ENCODE measurements at places on chromosomes 1 and 21. TPM values are rescaled to one million over a fixed set of nuclear protein-coding genes. Genes with fewer than 3 reads are reported as not detected.
A peak's percentile ranks its signal among the peaks of the same experiment; 100 is the strongest.

- no peak for DNase-seq
Observed at GRCh38 chr1:232162001-232162400, 467.9 kb downstream of the SIPA1L2 start.

DNA sequence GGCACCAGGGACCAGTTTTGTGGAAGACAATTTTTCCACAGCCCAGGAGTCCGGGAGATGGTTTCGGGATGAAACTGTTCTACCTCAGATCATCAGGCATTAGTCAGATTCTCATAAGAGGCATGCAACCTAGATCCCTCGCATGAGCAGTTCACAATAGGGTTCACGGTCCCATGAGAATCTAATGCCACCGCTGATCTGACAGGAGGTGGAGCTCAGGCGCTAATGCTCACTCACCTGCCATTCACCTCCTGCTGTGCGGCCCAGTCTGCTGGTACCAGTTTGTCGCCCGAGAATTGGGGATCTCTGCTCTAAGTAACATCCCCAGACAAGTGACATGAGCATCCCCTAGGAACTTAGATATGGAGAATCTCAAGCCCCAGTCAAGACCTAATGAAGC lies 180.7 kb downstream of the COQ8A start:
- no peak for DNase-seq

DNA sequence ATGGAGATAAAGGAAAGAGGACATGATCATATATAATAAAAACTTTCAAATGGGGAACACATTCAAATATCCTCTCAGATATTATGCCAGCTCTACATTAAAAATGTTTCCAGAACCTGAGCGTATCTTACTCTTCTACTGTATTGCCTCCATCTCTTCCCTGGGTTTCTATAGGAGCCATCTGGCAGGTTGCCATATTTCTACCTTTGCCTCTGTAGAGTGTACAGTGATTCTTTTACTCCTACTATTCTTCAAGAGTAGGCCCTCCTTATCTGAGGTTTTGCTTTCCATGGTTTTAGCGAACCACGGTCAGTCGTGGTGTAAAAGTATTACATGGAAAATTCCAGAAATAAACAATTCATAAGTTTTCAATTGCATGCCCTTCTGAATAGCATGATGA lies 259.5 kb downstream of the GRIK1 start:
- DNase-seq = no peak

- DNase-seq = no peak
Observed at GRCh38 chr1:226646026-226646869, 92.8 kb downstream of the ITPKB start.

DNA sequence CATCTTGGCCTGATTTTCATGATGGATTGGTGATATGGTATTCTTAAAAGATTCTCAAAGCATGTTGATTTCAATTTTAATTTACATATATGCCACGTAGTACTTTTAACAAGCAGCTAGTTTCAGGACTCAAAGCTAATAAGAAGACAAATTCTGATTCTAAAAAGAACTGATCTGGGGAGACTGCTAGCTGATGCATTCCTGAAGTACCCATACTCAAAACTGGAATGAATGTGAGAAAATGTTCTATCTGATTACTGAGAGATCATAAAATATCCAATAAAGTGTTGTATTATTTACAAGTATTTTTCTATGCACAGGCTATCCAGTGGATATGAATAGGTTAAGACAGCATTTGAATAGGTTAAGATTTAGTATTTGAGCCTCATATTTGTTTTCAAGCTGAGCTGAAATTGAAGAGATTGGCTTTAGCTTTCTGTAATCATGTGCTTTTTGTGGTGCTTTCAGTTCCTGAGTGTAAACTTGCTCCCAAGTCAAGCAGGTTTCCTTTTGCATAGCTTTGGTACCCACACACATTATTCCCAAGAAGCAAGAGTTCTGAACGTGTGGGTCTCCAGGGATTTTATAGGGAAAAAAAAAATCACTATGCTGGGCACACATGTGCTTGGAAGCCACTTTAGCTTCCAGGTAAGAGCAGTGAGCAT lies 114.1 kb downstream of the VPS13D start:
- DNase-seq = no peak

DNA sequence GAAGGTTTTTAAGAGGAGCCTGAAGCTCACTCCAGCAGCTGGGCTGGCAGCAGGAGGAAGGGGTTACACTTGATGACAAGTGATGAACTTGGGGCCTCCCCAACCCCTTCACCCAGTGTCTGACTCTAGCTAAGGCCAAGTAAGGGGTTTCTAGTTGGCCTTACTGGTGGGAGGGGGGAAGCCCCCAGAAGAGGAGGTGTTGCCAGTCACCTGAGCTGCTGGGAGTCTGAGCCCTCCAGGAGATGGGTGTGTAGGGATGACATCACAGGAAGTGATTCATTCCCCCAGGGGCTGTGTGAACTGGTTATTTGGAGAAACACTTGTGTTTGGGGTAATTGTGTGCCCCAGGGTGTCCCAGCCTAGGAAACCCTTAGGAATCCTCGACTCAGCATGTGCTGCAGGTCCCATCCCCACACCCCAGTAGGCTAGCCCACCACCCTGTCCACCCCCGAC lies 3.1 kb downstream of the PADI1 start:
- DNase-seq = peak; percentile 10

DNA sequence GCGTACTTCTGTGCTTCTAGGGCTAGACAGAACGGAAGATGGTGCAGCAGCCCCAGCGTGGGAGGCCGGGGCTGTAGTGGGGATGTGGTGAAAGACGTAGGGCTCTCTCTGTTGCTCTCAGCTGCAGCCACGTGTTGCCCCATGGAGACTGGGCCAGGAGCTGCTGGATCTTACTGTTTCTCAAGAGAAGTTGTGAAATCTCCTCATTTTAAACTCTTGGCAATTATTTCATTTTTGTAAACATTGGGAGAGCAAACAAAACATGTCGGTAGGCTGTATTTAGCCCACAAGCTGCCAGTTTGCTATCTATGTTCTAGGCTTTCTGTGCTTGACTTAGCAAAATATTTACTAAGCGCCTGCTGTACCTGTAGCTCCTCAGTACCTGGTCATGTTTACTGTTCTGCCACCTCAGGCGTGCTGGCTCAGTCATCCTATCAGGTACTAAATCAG lies 15.9 kb upstream of the ELOA start:
- DNase-seq = no peak

DNA sequence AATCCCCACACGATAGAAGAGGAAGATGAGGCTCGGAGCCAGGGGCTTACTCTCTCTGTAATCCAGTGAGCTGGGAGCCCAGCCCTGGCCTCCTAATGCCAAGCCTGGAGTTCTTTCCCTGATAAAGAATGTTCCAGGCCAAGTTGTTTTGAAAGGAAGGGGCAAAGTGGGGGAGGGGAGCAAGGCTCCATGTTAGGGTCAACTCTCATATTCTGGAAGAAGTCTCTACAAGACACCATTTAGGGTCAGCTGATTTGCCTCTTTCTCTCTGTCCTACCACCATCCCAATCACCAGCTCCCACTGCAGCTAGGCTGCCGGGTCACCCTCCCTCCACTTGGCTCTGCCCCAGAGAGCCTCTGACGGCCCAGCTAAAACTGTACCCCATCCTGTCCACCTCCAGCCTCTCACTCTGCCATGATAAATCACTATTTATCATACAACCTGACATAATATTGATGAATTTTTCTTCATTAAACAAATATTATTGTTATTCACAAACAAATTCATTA lies 95.0 kb downstream of the GLIS1 start:
- no peak for DNase-seq

DNA sequence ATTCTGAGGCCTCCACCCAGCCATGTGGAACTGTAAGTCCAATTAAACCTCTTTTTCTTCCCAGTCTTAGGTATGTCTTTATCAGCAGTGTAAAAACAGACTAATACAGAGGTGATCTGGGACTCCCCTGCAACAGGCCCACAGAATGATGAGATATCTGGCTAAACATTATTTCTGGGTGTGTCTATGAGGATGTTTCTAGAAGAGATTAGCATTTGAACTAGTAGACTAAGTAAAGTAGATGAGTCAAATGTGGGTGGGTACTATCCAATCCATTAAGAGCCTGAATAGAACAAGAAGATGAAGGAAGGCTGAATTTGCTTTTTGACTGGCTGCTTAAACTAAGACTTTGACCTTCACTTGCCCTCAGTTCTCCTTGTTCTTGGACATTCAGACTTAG lies 396.5 kb upstream of the LRRC7 start:
- DNase-seq = no peak

DNA sequence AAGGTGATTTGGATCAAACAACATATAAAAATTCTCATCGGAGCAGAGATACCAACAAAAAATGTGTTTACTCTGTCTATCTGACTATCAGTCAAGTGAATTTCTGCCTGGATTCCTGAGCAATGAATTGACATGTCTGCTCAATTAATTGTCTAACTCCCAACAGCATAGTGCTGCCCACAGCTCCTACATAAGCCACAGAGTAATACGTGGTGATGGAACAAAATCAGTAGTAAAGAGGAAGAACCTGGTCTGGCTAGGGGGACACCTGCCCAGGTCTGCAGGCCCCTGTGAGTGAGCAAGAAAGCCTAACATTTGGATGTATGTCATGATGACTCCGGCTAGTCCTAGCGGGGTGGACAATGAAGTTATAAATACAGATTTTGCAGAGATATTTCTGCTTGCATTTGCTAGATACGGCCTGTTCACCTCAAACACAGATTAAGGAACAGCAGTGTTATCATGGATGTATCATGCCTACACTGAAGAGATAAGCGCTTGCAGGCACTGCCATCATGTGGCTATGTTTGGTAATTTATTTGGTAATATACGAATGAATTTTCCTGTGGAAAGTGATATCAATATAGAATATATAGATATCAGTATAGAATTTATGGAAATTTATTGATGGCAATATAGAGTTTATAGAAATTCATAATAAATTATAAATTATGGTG lies 69.6 kb upstream of the LRRC8B start:
- peak; percentile 51 for DNase-seq

GRCh38 chr1:221667504-221667903 lies 74.4 kb downstream of the DUSP10 start:
- no peak for DNase-seq

- no peak for DNase-seq
Observed at GRCh38 chr1:163076981-163077761, 8.0 kb downstream of the RGS4 start.

- DNase-seq = no peak
Observed at GRCh38 chr1:230459465-230459864, 33.3 kb upstream of the PGBD5 start.

DNA sequence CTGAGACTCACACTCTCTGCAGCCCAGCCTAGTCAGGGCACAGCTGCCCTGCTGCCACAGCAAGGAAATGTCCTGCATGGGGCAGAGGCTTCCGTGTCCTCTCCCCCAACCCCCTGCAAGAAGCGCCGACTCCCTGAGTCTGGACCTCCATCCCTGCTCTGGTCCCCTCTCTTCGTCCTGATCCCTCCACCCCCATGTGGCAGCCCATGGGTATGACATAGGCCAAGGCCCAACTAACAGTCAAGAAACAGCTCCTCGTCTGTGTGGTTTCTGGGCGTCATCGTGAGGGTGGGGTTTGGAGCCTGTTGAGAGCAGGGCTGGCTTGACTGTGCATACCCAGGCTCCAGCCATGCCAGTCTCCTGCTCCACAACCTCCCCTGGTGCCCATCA lies 19.5 kb downstream of the FAAH start:
- DNase-seq = no peak

DNA sequence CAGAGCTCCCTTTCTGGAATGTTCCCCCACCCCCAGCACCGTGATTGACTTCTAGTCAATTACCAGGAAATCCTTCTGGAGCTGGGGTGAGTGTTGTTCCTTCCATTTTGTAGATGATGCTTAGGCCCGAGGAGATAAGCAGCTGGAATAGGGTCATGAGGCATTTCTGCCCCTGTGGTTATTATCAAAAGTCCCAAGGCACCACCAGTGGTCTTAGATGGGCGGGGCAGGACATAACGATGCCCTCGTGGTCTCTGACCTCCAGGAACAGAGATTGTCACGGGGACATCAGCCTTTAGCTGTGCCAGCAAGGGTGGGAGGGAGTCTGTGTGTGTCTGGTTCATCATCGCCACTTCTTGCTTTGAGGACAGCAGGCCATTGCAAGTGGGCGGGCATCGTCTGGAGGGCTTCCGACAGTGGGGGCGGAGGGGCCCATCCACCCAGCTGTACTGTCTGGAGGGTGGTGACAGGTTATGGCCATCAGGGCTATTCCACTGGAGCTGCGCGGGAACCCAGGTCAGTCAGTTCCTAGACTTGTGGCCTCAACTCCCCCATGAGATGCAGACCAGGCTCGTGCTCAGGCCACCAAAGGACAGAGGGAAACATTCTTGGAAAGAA lies 22.6 kb downstream of the TNFRSF8 start:
- no peak for DNase-seq

GRCh38 chr1:229027158-229027557 lies 243.8 kb upstream of the RAB4A start:
- no peak for DNase-seq

DNA sequence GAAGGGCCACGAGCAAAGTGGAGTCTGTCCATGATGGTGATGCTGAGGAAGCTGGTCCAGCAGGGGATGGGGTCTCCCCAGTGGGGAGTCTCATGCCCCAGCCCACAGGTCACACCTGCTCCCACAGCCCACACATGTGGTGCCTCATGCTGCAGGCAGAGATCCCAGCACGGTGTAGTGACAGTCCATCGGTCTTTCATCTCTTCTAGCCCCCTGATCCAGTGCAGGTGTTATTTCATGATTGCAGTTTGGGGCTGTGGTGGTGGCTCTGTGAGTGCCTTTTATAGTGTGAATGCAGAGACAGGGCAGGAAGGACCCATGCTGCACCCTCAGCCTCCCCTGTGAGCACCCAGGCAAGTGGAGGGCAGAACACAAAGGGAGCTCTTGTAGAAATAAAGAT lies 45.0 kb downstream of the UBASH3A start:
- DNase-seq = no peak

DNA sequence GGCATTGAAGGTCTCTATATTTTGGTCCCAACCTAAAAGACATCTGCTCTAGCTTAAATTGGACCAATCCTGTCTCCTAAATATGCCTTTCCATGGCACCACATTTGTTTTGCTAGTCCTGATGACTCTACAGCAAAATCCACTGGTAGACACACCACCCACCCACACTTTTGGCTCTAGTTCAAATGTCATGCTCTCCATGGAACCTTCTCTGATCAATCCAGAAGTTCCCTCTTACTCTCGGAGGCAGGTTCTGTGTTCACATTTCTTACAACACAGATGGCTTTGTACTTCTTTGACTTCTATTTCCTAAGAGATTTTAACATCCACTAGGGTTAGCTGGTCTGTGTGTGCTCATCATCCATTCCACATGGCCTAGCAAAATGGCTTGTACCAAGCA lies 151.3 kb downstream of the APP start:
- no peak for DNase-seq

DNA sequence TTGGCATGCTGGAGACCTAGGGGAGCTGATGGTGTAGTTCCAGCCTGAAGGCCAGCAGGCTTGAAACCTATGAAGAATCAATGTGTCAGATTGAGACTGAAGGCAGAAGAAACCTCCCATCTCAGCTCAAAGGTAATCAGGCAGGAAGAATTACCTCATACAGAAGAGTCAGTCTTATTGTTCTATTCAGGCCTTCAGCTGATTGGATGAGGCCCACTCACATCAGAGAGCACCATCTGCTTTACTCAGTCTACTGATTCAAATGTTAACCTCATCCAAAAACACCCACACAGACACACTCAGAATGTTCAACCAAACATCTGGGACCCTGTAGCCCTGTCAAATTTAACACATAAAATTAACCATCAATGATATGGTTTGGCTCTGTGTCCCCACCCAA lies 13.7 kb upstream of the CCN1 start:
- DNase-seq = no peak

- DNase-seq = peak; percentile 59
Observed at GRCh38 chr1:1157426-1157913, 16.2 kb upstream of the TTLL10 start.

ZNF683 gene
- not detected for total RNA-seq

CIART gene
- 3.4 TPM for total RNA-seq

GJA8 gene
- not detected for total RNA-seq

SEMA4A gene
- total RNA-seq = 9.0 TPM

NLRP3 gene
- not detected for total RNA-seq

LPAR3 gene
- total RNA-seq = 0.47 TPM

SELP gene
- total RNA-seq = 0.13 TPM
